ENCODE measurements at places on chromosomes 1 and 21.

DNA sequence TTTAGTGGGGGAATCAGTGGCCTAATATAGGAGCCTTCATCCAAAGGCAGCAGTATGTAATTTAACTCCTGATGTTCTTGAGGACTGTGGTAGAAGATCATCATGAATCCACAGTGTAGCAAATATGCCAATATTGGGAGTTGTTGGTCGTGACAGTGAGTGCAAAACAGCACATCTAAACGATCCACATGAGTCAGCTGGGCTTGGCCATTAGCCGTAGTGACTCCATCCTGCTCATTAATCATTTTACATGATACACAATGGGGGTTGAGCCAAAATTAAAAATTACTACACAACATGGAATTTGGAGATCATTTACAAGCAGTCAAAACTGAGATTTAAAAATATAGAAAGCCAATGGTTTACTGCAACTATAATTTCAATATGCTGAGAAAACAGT lies 653.9 kb upstream of the CAMK1G start:
- peak; percentile 77 for DNase-seq

- DNase-seq: no peak
Observed at GRCh38 chr1:95396557-95396956, 162.5 kb downstream of the RWDD3 start.

- no peak for DNase-seq
Observed at GRCh38 chr1:99650773-99651437, 5.0 kb downstream of the PALMD start.

- peak; percentile 74 for DNase-seq
Observed at GRCh38 chr1:3482378-3482849, 27.9 kb downstream of the ARHGEF16 start.

DNA sequence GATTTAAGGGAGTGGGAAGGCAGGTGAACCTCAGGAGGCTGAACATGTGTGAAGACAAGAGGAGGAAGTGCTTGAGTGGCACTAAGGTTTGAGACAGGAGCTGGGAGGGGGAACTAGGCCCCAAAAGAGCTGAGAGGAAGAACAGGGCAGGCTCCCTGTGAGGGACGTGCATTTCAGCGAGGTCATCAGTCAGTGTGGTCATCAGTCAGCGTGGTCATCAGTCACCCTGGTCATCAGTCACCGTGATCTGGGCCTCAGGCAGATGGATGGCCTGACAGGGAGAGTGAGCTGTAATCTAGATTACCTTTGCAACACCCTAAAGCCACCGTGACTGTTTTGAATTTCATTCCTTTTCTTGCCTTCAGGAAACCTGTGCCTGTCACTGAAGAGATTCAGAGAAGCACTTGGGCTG lies 29.1 kb downstream of the VTCN1 start:
- no peak for DNase-seq

- peak; percentile 9 for DNase-seq
Observed at GRCh38 chr1:50474859-50475809, 51.9 kb upstream of the DMRTA2 start.

GRCh38 chr1:34412598-34413370 lies 236.1 kb downstream of the C1orf94 start:
- DNase-seq: no peak

GRCh38 chr1:94244816-94245215 lies 7.4 kb upstream of the ARHGAP29 start:
- DNase-seq: no peak

Measured in foreskin fibroblast (primary cell).